GM23248 (cell line): ENCODE measurements at places on chromosomes 4 and X.
A peak's percentile ranks its signal among the peaks of the same experiment; 100 is the strongest.

DNA sequence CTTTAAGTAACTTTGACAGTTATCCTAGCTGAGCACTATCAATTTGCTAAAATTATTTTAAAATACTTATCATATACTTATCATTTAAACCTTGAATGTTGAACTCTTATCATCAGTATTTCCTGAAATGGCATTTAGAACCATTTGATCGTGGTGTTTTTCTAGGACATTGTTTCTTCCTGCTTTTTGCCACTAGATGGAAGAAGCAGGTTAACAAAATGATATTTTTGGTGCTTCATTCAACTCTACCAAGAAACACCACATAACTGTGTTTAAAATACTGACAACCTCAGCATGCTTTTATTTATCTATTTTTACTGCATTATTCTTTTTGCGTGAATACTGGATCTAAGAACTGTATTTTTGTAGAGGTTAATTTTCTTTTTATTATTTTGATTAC, 44.6 kb downstream of the C4orf33 start:
- no peak for DNase-seq

- no peak for DNase-seq
These were observed 703.5 kb downstream of the RPA4 start for GRCh38 chrX:97587171-97587570.

DNA sequence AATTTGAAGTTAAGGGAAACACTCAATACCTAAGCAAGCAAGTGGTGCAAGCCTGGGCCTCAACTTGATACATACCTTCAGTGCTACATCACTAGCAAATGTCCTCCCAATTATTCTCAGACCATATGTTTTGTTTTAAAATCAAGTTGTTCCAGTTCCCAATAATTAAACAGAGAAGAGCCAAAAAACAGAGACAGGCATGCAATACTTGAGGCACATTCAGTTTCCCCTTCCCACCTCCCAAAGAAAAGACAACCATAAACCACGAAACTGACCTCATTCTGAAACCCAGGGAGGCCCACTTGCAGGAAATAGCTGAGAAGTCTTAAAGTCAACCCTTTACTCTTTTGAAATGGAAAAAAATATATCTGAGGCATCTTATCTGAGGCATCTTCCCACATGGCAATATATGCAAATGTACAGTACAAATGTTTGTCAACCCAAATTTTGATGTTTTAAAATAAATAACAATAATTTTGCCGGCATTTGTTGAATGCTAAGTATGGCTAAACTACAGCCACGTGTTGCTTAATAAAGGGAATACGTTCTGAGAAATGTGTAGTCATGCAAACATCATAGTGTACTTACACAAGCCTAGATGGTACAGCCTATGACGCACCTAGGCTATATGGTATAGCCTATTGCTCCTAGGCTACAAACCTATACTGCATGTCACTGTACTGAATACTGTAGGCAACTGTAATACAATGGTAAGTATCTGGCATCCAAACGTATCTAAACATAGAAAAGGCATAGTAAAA, 147.5 kb downstream of the TSPAN5 start:
- peak; percentile 89 for DNase-seq

DNA sequence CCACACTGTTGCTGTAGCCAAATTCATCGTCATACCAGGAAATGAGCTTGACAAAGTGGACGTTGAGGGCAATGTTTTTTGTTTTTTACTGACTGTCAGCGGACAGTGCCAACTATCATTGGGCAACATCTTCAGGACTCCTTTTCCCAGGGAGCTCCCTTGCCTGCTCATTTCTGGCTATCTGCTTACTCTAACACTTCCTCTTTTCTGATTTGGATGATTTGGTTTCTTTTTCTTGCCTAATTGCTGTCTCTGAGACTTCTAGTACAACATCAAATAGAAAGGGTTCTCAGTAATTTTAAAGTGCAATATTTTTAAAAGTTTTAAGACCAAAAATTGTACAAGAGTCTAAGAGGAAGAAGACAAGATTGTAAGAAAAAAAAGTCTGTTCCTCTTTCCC, 92.0 kb upstream of the KLHL4 start:
- DNase-seq = no peak

DNA sequence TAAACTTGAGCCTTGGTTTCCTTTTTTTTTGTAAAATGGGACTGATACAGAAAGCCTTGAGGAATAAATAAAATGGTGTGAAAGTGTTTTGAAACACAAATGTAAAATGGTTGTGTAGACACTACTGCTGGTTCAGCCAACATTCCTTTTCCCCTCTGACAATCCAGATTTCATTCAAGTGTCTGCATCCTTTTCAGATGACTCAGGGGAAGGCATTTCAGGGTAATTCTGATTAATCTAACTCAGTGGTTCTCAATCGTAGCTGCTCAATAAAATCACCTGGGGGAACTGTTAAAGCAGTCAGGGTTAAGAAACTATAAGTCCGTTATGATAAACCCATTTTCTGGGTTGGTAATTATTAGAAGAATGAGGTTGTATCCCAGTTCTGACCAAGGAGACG, 4.6 kb downstream of the ARHGAP10 start:
- peak; percentile 84 for DNase-seq

- DNase-seq = no peak
These were observed 89.6 kb upstream of the FAM9A start for GRCh38 chrX:8890794-8891193.

DNA sequence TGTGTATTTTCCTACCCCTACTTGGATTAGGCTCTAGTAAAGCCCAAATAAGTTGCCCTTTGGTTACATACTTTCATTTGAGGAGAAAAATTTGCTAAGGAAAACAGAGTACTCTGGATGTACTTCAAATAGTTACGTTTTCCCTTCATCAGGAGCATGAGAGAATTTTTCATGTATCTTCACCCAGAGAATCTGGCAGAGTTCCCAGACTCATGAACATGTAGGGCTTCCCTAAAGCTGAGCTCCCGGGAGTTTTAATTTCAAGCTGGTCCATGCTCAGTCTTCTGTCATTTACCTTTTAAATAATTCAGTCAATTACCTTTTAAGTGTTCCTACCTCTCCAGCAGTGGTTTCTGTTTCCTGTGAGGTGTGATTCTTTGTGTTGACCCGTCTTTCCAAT, 367.5 kb upstream of the GRID2 start:
- peak; percentile 2 for DNase-seq
